CD4-positive, alpha-beta memory T cell (primary cell): ENCODE measurements at places on chromosomes 4 and X.

DNA sequence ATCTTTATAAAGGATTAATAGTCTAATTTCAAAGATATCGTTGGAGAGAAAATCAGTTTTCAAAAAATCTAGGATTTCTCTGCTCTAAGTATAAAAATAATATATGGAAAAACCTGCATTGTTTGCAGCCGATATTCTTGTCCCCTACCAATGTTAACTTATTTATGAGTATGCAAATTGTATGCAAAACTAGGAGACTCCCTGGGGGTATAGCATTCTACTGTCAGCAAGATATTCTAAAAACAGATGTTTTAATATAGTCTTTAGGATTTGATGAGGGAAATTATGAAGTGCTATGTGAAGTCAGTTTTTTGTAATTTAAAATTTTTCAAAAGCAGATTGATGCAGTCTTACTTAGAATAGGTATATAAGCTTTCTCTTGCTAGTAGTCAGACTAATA, 40.9 kb downstream of the GK2 start:
- DNase-seq: no peak

GRCh38 chr4:142282870-142283431, 563.1 kb downstream of the INPP4B start:
- DNase-seq: peak; percentile 47

DNA sequence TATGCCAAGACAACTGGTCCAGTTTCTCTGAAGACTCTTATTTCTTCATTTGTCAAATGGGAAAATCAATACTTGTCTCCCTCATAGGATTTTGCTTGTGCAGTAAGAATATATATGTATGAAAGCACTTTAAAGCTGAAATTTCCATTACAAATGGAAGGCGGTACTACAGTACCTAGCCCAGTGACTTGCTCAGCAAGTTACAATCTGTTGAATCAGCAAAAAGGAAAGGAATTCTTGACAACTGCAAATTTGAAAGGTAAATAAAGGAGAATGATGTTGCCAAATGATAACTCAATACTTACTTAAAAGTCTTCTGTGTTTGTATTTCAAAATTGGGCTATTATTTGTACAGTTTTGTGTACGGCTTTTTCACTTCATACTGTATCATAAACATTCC, 71.1 kb downstream of the PKD2 start:
- DNase-seq: no peak

DNA sequence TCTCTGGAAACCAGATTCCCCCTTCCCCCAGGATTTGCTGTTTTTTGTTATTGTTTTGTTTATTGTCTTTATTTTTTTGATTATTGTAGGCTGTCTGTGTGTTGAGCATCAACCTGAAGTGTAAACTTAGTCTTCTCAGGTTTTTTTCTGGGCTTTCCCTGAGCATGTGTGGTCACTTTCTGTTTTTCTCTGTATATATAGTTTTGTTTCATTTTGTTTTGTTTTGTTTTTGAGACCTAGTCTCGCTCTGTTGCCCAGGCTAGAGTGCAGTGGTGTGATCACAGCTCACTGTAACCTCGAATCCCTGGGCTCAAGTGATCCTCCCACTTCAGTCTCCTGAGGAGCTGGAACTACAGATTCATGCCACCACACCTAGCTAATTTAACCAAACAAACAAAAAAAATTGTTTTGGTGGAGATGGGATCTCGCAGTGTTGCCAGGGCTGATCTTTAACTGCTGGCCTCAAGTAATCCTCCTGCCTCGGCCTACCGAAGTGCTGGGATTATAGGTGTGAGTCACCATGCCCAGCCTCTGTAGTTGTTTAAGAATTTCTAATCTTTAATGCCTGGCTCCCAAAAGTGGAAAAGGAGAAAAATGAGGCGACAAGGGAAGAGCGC, 9.1 kb downstream of the IL13RA1 start:
- DNase-seq: no peak

DNA sequence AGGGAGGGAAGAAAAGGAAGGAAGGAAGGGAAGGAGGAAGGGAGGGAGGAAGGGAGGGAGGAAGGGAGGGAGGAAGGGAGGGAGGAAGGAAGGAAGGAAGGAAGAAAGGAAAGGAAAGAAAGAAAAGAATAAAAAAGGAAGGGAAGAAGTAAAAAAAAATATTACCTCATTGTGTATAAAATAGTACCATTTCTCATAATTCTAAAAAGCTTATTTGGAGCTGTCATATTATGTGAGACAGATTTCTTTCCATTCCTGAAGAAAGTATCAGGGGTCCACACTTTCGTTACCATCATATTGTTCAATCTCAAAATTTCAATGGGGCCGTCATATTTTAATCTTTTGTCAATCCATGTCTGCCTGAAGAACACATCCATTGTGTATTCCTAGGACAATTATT, 16.1 kb downstream of the GABRA4 start:
- no peak for DNase-seq

DNA sequence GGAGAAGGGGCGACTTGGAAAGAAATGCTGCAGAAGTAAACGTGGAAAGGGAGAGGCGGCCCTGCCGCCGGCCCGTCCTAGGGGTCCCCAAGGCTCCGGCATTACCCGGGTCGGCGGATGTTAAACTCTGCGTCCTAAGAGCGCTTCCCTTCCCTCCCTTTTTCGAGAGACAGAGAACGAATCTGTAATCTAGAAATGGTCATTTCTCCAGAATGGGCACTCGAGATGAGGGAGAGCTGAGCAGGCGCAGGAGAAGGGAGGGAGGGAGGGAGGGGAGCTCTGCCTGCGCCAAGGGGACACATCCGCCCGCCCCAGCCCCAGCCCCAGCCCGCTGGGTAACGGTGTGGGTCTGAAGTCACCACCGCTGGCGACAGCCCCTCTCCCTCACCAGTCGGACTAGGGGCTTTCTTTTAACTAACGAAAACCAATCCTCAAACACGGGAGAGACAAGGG, 1.7 kb downstream of the HCFC1 start:
- DNase-seq: no peak

DNA sequence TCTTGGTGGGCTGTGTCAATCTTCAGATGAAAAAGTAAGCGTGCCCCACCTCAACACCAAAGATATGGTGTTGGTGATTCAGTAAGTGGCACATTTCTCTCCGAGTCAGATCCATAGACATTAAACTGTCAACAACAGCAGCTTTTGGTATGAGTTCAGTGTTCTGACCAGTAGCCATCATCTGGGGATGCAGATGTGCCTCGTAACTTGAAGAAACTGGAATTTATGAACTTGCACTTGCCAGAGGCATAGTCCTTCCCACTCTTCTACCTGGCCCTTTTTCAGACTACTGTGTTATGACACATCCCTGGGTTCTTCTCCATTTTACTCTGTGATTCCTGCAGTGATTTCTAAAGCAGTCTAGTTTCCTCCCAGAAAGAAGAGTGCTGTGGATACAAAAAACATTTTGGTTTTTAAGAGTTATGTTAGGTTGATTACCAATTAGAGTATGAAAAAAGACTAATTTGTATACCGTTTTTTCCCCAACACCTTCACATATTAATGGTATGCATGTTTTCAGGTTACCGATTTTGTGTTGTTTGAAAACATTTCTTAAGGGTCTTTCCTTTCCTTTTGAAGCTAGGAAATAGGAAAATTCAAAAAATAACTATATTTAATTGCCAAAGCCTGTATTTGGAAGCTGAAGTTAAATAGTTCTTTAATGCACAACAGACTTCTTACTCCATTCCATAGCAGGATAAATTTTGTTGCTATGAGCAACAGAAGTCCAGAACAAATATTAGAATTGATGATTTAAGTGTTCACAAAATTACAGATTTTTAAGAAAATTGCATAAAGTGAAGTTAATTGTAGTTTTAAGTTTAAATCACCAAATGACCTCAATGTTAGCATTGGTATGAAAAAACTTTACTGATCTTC, 39.3 kb downstream of the NUDT6 start:
- no peak for DNase-seq

GRCh38 chrX:113539599-113540356, 699.1 kb upstream of the AMOT start:
- no peak for DNase-seq

- peak; percentile 17 for DNase-seq
Observed at GRCh38 chr4:94595880-94596483, 144.2 kb downstream of the PDLIM5 start.

GRCh38 chrX:102720237-102721168, at the start of gene GPRASP3:
Gene GPRASP3, plus strand, starts transcription at chrX:102720743. Its CDS starts 28,253 bp downstream, at chrX:102748996.
- peak; percentile 67 for DNase-seq

DNA sequence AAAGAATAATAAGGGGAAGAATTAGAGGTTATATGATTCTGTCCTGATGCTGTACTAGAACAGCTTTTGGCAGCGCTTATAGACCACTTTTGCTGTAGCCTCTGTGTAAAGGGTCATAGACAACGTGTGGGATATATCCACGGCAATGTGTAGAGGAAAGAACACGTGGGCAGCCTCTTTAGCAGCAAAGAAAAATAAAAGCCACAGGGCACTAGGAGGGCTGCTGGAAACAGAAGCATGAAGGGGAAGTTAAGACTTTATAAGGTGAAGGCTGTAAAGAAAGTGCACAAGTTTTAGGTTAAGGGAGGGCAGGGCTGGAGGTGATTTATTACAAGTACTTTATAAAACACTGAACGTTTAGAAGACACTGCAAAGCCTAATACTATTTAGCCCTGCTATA, 20.1 kb upstream of the PHEX start:
- no peak for DNase-seq

DNA sequence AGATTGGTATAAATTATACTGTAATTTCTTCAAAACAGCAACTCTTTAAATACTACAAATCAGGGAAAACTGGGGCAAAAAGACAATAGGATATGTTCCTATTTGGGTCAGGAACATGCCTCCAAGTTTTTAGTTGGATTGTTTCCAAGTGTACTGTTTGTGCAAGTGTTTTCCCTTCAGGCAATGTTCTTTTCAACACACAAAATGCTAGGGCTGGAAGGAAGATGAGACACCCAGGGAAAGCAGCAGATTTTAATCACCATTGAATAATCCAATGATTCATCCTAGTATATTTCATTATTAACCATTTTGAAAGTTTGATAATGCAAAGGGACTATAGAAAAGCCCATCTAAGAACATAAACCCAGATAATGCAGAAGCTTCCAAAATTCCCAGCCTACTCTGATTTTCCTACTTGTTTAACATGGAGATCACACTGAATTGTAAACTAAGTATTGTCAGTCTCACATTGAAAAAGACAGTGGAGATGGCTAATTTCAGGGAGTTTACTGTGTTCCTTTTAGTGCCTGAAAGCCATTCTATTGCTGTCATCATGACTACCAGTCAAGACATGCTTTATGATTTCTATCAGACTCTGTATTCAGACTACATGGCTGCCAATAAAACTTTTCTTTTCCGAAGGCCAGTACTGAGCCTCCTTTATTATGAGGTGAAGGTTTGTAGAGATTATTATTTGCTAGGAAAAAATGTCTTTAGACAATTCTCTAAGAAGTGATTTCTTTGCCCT, 38.6 kb downstream of the COL4A6 start:
- no peak for DNase-seq

DNA sequence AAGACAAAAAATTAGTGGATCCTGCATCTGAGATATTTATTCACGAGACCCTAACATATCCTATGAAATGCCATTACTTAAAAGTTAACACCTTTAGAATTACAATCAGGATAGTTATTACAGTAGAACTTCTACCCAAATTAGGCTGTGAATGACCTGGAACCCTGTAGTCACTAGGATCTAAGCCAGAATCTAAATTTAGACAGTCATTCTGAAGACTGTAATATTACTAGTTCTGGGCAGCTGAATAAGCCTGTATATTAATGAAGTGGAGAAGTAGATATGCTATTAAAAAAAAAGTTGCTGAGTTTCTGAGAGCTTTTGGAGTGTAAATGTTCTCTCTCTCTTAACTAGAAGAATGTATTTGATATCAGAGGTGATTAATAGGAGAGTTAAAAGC, 67.0 kb downstream of the FAM13A start:
- DNase-seq: no peak

GRCh38 chr4:133452678-133453077, 303.6 kb downstream of the PCDH10 start:
- DNase-seq: no peak

- DNase-seq: no peak
Observed at GRCh38 chr4:41196633-41197332, 17.6 kb downstream of the APBB2 start.

- DNase-seq: no peak
Observed at GRCh38 chr4:10962246-10962645, 277.7 kb upstream of the CLNK start.

DNA sequence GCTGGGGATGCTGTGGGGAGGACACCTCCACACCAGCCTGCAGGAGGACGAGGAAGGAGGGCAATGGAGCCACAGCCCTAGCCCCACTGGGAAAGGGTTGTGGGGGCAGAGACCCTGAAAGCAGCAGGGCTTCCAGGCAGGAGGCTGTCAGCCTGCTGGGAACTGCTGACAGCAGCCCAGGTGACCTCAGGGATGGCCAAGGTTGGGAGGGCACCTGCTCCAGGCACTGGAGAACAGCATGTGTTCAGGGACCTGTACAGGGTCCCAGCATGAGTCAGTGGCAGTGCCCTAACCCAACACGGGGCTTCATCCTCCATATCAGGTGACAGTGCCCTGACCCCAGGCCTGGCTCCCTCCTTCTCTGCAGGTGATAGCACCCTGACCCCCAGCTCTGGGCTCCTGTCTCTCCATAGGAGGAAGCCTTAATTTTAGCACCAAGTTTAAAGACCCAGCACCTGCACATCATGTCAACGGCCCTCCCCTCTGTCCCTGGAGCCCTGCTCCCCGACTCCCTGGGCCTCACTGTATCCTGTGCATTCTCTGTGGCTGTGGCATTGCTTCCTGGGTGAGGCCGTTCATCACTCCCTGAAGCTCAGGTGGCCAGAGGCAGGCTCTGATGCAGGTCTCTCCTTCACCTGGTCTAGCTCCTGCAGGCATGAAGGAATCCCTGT, 66.3 kb downstream of the CRMP1 start:
- no peak for DNase-seq

GRCh38 chrX:45710081-45710801, 509.6 kb upstream of the DIPK2B start:
- no peak for DNase-seq

DNA sequence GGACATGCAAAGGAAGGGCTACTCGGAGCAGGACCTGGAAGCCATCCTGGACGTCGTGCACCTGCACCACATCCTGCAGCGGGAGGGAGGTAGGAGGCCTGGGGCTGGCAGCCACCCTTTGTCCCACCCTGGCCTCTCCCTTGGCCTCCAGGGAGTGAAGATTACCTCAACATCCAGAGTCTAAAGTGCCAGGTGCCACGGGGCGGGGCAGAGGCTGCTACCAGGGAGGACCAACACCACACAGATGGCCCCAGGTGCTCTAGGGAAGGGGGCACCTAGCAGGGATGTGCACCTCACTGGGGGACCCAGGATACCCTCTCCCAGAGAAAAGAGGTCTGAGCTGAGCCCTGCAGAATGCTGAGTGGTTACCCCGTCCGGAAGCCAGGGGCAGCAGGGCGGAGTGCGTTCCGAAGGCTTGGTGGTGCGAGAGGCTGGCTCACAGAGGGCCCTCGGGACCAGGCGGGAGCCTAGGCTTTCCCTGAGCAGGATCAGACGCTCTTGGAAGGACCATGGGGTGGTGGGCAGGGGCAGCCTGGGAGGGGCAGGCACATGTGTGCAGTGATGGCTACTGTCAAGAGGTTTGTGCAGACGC, 16.1 kb downstream of the ABCD1 start:
- no peak for DNase-seq
